ENCODE measurements at places on chromosomes 7 and 10. TPM values are rescaled to one million over a fixed set of nuclear protein-coding genes. Genes with fewer than 3 reads are reported as not detected.

GRCh38 chr7:148723846-148724245, 25.1 kb downstream of the CUL1 start:
- no peaks in the 10 kb centered on the region for H3K27me3 ChIP-seq
- peaks cover 8% of the 10 kb centered on the region for H3K36me3 ChIP-seq
- peaks cover 85% of the 10 kb centered on the region for H3K4me1 ChIP-seq
- H3K4me3 ChIP-seq: no peak overlapping the region
- H3K27ac ChIP-seq: no peak overlapping the region
- DNase-seq: no peak

- H3K27ac ChIP-seq: no peak overlapping the region
- DNase-seq: no peak
- H3K27me3 ChIP-seq: peaks cover 3% of the 10 kb centered on the region
- H3K4me3 ChIP-seq: no peak overlapping the region
These were observed 81.1 kb downstream of the PRTFDC1 start for GRCh38 chr10:24871011-24871935.

DNA sequence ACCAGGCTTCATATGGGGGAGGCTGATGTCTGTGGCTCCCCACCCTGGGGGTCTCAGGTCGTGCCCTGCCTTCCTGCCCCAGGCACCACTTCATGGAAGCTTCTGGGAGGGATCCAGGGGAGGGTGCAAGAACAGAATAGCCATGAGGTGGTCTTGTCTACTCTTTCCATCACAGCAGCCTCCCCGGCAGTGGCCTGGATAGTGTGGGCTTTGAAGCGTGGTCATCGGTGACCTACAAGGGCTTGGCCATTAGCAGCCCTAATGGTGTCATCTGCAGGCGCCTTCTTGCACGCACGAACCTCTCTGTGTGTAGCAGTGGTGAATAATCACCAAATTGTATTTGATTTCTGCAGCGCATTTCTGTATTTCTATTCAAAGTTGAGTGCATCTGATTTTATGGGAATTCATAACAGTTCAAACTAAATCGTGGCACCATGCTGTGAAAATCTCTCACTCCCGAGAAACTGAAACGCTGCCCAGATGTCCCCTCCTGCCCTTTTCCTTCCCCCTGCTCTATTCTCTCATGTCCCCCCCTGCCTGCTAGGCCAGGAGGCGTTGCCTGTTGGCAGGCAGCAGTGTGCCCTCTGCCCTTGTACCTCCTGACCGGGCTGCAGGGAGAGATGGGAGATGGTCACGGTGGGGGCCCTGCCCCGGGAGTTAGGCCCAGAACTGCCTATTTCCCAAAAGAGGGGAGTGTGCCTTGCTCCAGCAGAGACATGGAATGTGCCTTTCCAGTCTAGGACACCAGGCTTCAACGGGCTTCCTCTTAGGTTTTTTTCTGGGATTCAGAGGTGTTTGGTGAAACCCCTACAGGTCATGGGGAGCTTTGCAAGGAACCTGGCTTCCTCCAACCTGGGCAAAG, 34.8 kb downstream of the CDH23 start:
- H3K36me3 ChIP-seq: no peaks in the 10 kb centered on the region
- no peak overlapping the region for H3K4me3 ChIP-seq
- H3K27ac ChIP-seq: no peak overlapping the region
- H3K4me1 ChIP-seq: no peaks in the 10 kb centered on the region
- no peak for DNase-seq

GRCh38 chr7:106314875-106315274, 30.1 kb upstream of the NAMPT start:
- no peak for DNase-seq
- H3K27ac ChIP-seq: no peak overlapping the region
- peaks cover 17% of the 10 kb centered on the region for H3K4me1 ChIP-seq
- H3K4me3 ChIP-seq: no peak overlapping the region

DNA sequence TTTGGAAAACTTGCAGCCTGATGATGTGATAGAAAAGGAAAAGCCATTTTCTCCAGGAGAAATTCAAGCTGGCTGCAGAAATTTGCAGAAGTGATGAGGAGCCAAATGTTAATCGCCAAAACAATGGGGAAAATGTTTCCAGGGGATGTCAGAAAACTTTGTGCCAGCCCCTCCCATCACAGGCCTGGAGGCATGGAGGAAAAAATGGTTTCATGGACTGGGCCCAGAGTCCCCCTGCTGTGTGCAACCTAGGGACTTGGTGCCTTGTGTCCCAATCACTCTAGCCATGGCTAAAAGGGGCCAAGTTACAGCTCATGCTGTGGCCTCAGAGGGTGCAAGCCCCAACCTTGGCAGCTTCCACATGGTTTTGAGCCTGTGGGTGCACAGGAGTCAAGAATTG, 41.0 kb downstream of the ADD3 start:
- no peak overlapping the region for H3K27ac ChIP-seq
- H3K36me3 ChIP-seq: peaks cover 22% of the 10 kb centered on the region
- H3K4me1 ChIP-seq: peaks cover 43% of the 10 kb centered on the region
- no peak for DNase-seq
- H3K27me3 ChIP-seq: no peaks in the 10 kb centered on the region

DNA sequence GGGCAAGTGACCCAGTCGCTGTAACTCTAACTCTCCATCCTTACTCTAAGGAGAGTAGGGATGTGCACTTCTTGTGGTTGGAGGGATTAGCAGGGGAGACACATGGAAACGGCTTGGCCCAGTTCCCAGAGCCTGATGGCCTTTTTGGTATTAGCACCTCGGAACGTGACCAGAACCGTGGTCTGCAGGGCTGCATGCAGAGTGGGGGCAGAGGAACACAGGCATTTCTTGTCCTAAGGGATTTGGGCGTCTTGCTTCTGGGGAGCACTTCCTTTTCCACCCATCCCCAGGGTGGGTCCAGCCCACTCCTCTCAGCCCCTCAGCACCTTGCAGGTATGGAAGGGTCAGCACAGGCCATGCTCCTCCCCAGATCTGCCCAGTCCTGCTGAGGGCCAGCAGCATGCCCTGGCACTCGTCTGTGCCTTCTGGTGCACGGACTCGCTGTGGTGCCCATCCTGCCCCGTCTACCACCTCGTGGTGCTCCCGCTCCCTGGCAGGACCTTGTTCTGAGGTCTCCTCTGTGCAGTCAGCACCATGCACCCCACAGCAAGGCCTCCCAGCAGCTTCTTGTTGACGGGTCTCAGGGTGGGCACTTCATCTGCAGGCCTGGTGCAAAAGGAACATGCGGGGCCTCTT, 109.6 kb downstream of the ACTR3B start:
- no peak for DNase-seq
- no peak overlapping the region for H3K4me3 ChIP-seq
- no peaks in the 10 kb centered on the region for H3K4me1 ChIP-seq
- peaks cover 5% of the 10 kb centered on the region for H3K36me3 ChIP-seq

Gene COBL
- not detected for total RNA-seq

Gene HOXA7
- total RNA-seq: not detected

Gene CPVL
- not detected for total RNA-seq

Gene TSPAN12
- total RNA-seq: not detected

Gene CREB5
- 0.80 TPM for total RNA-seq

Gene FXYD4
- total RNA-seq: not detected
